ENCODE measurements at places on chromosomes 11 and 22.

- DNase-seq, result no peak
Observed at GRCh38 chr11:75820645-75821044, 5.6 kb downstream of the UVRAG start.

- DNase-seq, result peak; percentile 40
Observed at GRCh38 chr22:41382098-41382578, 396 bp downstream of the TEF start.

DNA sequence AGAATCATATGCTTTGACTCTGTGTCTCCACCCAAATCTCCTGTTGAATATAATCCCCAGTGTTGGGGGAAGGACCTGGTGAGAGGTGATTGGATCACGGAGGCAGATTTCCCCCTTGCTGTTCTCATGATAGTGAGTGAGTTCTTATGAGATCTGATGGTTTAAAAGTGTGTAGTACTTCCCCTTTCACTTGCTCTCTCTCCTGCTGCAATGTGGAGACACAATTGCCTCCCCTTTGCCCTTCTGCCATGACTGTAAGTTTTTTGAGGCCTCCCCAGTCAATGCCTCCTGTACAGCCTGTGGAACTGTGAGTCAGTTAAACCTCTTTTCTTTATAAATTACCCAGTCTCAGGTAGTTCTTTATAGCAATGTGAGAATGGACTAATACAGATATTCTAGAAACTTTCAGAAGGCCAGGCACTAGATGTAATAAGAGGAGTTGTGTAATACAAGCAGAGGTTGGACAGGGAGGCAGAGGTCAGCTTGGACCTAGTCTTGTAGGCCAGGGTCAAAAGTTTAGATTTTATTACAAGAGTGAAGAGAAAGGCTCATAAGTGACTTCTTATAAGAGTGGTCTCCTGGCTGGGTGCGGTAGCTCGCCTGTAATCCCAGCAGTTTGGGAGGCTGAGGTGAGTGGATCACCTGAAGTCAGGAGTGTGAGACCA is 9.3 kb upstream of the SERPING1 start:
- DNase-seq, result no peak

GRCh38 chr11:134655189-134655989 is 243.3 kb upstream of the B3GAT1 start:
- DNase-seq, result no peak

- no peak for DNase-seq
Observed at GRCh38 chr11:18776324-18776723, 15.3 kb downstream of the PTPN5 start.

GRCh38 chr22:38788021-38788816 is 5.7 kb downstream of the DNAL4 start:
- DNase-seq, result no peak
